ENCODE measurements at places on chromosomes 12 and 14.

- no peak for DNase-seq
These were observed 1277.0 kb downstream of the TMEM121 start for GRCh38 chr14:106803379-106803778.

DNA sequence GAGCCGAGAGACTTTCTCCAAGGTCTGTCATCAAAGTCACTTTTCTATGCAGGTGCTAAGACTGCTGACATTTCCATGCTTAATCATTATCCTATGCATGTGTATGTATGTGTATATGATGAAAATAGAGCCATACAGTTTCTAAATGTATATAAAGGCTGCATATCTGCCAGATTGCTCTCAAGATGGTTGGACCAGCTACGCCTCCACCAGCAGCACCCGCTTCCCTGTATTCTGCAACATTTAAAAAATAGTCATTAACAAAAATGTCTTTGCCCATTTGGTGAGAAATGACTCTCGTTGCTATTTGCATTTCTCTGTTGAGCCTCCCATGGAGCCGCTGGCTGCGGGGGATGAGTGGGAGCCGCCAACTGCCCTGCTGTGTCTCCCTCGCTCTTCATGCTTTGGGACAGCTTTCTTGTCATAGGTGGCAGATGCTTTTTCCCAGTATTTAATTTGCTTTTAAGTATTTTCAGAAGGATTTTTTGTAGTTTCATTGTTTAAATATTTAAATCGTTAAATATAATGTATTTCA, 54.7 kb downstream of the DYNC1H1 start:
- DNase-seq, result no peak

DNA sequence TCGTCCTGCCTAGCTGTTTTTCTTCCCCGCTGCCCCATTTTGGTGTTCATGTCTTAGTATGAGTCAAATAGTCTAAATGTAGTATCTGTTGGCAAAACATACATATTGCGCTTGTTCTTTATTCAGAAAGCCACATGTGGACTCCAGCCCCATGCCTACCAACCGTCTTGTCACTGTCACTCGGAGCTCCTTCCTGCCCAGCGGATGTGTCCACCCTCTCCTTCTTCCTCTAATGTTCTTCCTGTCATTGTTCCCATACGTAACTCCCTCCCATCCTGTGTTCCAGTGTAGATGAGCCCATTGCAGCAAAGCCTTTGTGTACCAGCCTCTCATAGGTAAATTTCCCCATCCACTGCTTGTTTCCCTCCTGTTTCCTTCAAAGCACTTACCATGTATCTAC, 120.5 kb downstream of the TMX1 start:
- DNase-seq, result no peak

GRCh38 chr12:70448371-70448770, 82.3 kb downstream of the KCNMB4 start:
- DNase-seq, result no peak

DNA sequence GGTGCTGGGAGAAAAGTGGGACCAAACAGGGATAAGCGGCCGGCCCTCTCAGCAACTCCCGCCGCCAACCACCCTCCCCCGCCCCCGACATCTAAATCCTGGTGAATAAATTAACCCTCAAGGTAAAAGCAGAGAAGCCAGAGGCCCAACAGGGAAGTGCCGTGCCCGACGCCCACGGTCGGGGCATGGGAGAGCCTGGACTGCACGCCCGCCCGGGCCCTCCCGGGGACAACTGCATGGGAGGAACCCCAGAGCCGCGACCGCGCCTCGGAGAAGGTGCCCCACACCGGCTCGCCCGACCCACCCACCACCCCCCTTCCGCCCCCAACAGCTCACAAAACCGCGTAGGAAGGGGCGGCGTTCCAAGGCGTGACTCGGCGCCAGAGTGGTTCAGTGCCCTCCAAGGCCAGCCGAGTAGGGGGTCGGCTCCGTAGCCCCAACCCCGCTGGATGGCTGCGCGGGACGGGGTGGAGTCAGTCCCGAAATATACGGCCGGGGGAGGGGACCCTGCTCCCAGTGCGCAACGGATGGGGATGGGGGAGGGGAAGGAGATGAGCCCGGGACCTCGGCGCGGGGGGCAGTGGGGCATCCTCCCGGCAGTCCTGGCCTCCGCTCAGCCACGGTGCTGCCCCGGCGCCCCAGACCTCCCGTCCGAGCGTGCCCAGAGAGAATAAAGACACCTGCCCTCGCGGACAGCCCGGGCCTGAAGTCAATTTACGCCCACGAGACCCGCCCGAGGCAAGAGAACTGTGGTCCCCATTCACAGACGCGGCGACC, 732 bp downstream of the SLC25A29 start:
- DNase-seq, result no peak

GRCh38 chr12:25058012-25058411, 109.1 kb upstream of the BCAT1 start:
- no peak for DNase-seq

GRCh38 chr14:79567306-79567705, 644.0 kb downstream of the DIO2 start:
- DNase-seq, result no peak

DNA sequence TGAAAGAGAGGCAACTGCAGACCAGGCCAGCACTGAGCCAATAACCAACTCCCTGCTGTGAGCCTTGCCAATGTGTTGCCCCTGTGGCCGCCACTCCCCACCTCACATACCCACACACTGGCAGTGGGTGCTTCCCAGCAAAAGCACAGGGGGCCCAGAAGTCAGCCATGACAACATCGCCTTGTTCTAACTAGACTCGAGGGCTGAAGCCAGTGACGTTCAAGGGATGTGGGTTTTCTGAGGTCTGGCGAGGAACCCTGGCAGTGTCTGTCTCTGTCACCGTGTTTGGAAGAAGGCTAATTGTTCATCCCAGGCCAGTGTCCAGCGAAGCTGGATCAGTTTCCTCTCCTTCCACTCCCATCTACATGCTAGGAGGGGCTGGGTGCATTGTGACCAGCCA, 311.8 kb upstream of the AMIGO2 start:
- no peak for DNase-seq

DNA sequence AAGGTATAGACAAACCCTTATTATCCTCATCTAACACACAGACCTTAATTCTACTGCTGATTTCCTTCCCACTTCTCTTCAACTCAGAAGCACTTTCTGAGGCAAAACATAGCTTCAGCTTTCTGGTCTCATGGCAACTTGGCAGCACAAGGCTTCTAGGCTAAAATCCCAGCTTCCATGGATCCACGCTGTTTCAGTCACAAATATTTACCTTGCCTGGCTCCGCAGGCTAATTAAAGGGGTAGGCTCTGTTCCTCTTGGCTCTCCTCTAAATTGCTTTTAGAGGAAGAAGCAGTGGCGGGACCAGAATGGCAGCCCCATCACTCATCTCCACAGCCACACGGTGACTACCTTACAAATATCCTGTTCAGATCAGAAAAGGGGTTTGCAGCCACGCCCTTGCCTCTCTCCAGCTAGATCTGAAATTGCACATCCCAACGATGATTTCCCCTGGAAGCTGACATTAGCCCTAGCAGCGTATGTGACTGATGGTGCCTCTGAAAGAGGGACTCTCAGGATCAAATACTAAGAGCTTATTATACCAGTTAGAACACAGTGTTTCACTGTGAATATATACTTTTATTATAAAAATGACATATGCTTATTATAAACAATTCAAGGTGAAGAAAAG, 221.5 kb upstream of the NUDT4 start:
- DNase-seq, result no peak

DNA sequence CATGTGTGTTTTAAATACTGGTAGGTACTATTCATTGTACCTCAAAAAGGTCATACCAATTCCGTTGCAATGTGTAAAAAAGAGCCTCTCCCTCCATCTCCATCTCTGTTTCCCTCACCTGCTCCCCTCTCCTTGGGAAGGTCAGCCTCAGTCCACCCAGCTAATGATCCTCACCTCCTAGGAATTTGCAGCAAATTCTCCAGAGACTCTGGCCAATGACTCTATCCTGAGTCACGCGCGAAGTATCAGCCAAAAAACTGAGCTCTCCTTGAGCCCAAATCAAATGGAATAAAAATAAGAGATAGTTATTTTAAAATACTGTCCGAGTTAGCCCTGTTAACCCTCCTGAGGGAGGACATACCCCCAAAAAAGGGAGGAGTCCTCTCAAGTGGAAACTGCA, 148.4 kb downstream of the DPF3 start:
- DNase-seq, result no peak

- no peak for DNase-seq
These were observed 56.7 kb downstream of the FAM222A start for GRCh38 chr12:109770104-109770860.

- DNase-seq, result no peak
These were observed 983.2 kb downstream of the BCL11B start for GRCh38 chr14:98288825-98289224.

DNA sequence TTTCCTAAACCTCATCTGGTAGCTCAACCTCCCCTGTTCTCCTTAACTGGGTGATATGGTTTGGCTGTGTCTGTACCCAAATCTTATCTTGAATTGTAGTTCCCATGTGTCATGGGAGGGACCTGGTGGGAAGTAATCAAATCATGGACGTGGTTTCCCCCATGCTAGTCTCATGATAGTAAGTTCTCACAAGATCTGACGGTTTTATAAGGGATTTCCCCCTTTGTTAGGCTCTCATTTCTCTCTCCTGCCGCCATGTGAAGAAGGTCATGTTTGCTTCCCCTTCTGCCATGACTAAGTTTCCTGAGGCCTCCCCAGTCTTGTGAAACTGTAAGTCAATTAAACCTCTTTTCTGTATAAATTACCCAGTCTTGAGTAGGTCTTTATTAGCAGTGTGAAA, 19.5 kb downstream of the COX16 start:
- no peak for DNase-seq

DNA sequence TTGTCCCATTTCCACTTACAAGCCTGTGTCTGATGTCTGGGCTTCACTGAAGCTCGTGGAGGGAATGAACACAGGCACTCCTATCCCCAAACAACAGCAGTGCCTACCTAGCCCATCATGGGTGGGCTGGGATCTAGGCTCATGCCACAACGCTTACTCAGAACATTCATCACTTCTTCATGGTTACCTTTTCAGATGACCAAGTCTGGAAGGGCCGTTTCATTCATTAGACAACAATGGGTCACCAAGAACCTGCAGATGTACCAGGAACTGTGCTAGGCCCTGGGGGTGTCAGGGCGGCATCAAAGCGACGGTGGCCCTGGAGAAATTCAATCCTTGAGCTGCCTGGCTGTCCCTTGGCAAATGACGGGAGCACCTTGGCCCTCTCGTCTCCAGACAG, 64.9 kb upstream of the FZD10 start:
- no peak for DNase-seq

DNA sequence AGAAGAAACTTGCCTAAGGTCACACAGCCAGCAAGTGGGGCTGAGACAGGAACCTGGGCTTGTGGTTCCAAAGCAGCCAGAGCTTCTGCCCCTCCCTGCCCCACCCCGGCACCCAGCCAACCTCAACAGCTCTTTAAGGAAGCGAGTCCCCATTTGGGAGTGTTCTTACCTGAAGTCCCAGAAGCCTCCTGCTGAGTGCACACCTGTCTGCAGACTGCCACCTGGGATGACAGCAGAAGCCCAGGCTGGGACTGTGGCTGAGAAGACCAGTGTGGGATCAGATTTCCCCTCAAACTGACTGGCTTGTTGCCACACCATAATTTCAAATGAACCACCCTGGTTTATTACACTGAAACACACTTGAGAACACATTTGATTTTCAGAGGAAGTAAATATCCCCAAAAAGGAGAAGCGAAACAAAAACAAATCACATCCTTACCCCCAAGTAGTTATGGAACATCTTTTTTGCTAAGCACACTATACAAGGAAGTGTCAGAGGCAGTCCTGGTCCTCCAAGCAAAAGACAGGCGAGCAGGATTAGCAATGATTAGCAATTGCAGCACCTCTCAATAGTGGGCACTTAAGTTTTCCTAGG, 6.3 kb upstream of the RIN3 start:
- DNase-seq, result no peak

GRCh38 chr14:88005050-88005481, at the start of gene GPR65:
TSS of gene GPR65 (plus strand) at chr14:88005135. CDS start at chr14:88010848, 5,713 bp downstream.
- no peak for DNase-seq

DNA sequence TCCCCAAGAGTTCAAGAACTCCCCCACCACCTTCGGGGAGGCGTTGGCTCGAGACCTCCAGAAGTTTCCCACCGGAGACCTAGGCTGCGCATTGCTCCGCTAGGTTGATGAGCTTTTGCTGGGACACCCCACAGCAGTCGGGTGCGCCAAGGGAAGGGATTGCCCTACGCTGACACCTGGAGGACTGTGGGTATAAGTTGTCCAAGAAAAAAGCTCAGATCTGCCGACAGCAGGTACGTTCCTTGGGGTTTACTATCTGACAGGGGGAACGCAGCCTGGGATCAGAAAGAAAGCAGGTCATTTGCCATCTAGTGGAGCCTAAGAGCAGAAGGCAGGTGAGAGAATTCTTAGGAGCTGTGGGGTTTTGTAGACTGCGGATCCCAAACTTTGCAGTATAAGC, 98.8 kb downstream of the FRMD6 start:
- DNase-seq, result no peak

DNA sequence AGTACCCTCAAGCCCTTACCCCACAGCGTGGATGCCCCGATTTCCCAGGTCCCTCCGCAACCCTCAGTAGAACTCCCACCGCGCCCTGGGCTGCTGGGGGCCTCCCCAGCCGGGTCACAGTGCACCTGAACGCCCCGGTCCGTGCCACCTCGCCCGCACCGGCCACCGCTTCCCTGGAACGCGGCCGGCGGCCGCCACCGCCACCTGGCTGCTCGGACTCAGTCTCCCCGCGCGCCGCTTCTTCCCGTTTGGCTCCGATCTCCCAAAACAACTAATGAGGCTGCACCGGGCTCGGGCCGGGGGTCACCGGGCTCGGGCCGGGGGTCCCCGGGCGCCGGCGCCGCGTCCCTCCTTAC, 1.0 kb downstream of the ITPK1 start:
- peak; percentile 11 for DNase-seq

- no peak for DNase-seq
These were observed 7.7 kb upstream of the MMP19 start for GRCh38 chr12:55850401-55850800.
